ENCODE measurements at places on chromosomes 16 and 17.

DNA sequence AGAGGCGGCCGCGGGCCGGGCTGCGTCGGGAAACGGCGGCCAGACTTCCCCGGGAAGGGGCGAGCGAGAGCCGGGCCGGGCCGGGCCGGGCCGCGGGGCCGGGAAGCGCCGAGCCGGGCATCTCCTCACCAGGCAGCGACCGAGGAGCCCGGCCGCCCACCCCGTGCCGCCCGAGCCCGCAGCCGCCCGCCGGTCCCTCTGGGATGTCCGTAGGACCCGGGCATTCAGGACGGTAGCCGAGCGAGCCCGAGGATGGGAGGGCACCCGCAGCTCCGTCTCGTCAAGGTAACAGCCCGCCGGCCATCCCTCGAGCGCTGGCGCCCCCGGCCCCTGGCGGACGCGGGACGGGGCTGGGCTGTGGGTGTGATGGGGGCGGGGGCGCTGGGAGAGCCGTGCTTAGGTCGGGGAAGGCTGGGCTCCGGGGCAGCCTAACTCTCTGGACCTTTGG is at the start of gene CRHR1:
TSS of gene CRHR1 (plus strand) at position 28 of the 448 bp plus-strand sequence. CDS start at position 253, 225 bp downstream.
- DNase-seq, result no peak

DNA sequence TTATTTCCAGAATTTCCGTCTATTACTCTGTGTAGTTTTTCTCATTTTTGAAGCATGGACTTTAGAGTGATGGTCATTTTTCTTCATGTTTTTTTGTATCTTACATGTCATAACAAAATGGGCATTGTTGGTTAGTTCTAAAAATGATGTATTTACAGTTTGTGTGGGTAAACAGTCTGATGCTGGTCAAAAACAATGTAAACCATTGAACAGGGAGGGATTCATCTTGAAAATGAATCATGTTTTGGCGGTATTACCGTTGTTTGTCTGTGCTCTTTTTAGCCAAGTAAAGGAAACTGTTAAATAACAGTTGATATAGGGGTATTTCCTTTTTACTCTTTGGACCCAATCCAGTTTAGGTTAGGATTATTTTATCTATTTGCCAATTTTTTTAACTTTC is 315.8 kb downstream of the BCAS3 start:
- DNase-seq, result no peak

DNA sequence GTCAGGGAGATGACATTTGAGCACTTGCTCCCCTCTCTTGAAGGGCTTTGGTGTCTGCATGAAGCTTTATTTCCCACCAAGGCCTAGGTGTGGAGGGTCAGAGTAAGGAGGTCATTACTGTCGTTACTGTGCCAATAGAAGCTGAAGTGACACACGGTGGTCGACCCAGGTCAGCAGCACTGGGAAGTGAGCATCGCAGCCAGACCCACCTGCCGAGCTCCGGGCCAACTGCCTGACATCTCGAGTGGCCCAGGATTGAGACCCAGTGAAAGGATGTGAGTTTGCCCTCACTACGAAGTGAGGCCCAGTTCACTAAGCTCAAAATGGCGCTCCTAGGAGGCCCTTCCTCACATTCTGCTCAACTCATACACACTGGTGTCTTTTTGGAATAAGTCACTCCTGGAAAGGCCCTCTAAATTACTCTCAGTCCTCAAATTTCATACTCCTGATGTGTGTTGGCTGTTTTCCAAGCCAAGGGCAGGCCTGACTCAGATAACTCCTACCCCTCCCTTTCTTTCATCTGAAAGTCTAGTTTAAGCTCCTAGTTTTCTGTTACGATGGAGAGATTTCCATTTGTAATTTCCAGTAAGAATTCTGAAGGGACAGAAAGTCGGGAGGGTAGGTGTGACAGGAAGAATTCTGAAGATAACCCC is 200.4 kb downstream of the LGALS9B start:
- no peak for DNase-seq

- DNase-seq, result no peak
Observed at GRCh38 chr17:73141411-73141810, 23.4 kb upstream of the SSTR2 start.

- DNase-seq, result no peak
Observed at GRCh38 chr17:79444198-79444597, 166.7 kb downstream of the RBFOX3 start.

DNA sequence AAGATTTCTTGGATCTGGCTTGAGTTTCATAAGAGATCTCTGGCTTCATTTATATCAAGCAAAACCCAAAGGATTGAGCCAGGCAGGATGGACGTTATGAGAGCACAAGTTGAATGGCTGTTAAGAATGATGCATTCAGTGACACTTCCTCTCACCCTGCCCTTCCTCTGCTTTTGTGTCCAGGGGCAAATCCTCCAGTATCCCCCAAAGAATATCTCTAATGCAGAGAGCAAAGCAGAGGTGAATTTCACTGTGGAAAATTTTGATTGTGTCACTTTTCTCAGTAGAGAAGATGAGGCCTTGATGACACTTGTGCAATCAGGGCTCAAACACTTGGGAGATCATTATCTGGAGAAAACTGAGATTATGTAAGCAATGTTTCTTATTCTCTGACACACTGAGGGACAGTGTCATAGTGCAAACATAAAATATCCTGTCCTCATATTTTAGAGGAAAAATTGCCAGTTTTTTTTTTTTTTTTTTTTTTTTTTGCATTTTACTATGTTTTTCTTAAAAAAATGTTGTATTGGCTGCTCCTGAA is 25.3 kb downstream of the MARCHF10 start:
- no peak for DNase-seq

DNA sequence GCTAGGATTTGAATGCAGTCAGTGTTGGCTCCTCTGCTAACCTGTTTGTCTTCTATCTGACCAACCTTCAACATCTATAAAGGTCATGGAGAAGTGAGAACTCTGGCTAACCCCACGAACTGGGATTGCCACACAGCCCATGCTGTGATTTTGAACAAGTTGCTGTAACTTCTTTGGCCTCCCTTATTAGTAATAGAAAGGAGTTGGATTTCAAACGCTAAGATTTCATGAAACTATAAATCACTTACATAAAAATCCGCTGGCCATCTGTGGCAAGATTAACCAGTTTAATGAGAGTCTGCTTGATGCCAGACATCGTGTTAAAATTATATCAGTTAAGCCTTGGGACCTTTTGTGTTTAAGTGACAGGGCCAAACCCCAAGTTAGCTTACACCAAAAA is 53.4 kb downstream of the HSD17B2 start:
- DNase-seq, result no peak

- DNase-seq, result no peak
Observed at GRCh38 chr17:48791128-48792032, 25.6 kb downstream of the TTLL6 start.

DNA sequence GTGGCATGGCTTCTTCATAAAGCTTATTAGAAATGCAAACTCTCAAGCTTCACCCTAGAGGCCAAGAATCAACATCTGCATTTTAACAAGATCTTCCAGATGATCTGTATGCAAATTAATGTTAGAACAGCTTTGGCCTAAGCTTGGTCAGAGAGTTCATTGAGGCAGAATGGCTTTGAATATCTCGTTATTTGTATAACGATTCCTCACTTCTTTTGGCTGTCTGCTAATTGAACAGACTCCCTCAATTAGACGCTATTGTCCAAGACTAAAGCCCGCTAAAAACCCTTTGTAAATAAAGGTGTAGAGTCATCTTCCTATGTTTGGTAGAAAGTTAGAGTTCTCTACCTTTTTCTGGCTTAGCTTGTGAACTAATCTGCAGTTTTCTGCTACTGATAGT is 1453.7 kb downstream of the CDH8 start:
- no peak for DNase-seq

DNA sequence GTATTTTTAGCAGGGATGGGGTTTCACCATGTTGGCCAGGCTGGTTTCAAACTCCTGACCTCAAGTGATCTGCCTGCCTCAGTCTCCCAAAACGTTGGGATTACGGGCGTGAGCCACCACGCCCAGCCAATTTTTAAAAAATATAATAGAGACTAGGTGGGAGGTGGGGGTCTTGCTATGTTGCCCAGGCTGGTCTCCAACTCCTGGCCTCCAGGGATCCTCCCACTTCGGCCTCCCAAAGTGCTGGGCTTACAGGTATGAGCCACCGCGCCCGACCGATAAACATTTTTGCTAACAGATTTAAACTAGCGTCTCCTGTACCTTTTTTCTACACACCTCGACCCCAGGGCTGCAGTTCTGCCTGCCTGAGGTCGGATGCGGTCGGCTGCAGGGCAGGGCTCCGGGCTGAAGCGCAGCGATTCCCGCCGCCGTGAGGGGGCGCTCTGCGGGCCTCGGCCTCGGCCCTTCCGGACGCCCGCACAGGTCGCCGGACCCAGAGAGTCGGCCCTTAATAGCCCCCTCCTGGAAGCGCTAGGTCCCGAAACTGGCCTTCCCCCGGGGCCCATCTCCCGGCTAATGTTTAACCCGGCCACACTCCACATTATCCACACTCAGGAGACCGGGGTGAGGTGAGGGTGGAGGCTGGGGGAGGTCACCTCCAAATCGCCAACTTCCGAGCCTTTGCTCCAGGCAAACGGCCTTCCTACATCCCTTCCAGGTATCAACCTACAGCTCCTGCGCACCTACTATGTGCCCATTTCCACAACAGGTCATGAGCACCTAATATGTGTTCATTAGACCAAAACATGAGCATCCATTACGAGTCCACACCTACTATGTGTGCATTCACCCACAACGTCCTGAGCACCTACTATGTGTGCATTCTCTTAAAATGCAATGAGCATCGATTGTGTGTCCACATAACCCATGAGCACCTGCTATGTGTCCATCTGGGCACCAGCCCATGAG is 2.0 kb upstream of the GLIS2 start:
- DNase-seq, result no peak

DNA sequence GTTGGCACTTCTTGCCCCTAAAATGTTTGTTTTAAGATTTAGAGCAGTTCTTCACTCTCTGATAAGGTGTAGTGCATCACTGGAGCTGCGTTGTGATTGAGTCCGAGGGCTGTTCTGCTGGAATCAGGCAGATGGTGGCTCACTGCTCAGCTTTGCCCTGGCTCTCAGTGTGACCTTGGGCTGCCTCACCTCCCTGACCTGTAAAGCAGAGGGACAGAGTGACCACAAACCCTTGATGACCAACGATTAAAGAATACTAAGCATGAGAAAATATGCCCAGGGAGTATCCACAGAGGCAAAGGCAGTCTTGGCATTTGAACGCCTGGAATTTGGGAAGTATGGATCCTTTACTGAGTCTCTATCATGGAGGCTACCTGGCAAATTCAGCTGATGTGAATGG is 18.1 kb downstream of the CMIP start:
- no peak for DNase-seq

- DNase-seq, result no peak
Observed at GRCh38 chr17:14143688-14144087, 74.4 kb downstream of the COX10 start.

- DNase-seq, result no peak
Observed at GRCh38 chr16:31022544-31023251, 10.7 kb upstream of the STX4 start.

- DNase-seq, result no peak
Observed at GRCh38 chr16:30797670-30798309, 10.8 kb upstream of the ZNF629 start.

DNA sequence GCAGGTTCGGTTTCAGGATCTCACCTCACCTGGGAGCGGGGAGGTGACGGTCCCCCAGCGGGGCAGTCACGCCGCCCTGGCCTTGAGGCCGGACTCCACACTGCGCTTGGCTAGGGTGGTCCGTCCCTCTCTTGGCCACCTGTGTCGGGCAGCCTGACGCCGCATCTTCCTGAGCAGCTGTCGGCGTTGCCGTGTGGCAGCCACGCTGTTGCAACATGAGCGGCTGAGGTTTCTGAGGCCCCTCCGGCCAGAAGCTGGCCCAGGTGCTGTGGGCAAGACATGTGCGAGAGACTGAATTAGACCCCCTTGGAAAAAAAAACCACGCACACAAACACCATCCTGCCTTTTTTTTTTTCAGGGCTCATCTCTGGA is 49.2 kb downstream of the IRF8 start:
- DNase-seq, result no peak

GRCh38 chr17:38947189-38947588 is 20.0 kb downstream of the FBXO47 start:
- no peak for DNase-seq

DNA sequence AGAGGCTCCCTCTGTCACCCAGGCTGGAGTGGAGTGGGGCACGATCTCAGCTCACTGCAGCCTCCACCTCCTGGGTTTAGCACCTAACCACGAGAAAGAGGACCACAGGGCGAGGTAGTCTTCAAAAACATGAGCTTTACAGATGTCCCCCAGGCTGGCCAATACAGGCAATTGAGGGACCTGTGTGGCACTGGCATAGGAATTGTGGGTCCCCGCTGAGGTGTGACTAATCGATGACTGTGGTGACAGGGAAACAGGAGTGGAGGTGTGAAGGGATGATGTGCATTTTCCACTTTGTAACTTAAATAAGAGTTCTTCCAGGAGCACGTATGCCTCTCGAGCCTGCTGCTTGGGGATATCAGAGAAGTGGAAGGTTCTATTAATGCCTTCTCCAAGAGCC is 12.6 kb upstream of the ARHGAP17 start:
- no peak for DNase-seq

DNA sequence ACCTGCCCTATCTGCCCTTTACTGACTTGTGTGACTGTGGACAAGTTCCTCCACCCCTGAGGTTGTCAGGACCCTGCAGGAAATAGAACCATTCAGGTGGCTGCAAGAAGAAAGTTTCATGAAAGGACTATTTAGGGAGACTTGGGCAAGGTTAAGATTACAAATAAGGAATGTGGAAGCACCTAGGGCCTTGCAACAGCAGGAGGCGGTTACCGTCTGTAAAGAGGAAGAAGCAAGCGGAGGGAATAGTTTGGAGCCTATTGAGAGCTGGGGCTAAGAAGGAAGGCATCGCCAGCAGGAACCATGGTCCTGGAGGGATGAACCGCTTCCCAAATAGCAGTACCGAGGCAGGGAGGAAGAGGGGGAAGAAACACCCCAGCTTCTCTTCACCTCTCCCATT is 132.4 kb downstream of the PRKCB start:
- no peak for DNase-seq

Measured in GM12891 (cell line).